Heart left ventricle (tissue), 16 donors: ENCODE measurements at places on chromosomes 3 and 15. TPM values are rescaled to one million over a fixed set of nuclear protein-coding genes. Genes with fewer than 3 reads are reported as not detected.

- H3K36me3 ChIP-seq, result no peaks in the 10 kb centered on the region
- DNase-seq, result no peak
- no peak overlapping the region for H3K27ac ChIP-seq
- no peaks in the 10 kb centered on the region for H3K27me3 ChIP-seq
- peaks cover 51% of the 10 kb centered on the region for H3K4me1 ChIP-seq
- H3K4me3 ChIP-seq, result no peak overlapping the region
Measured at GRCh38 chr3:128770387-128770786, 44.4 kb downstream of the RAB7A start.

- H3K4me1 ChIP-seq, result no peaks in the 10 kb centered on the region
- no peak overlapping the region for H3K4me3 ChIP-seq
- DNase-seq, result no peak
- H3K36me3 ChIP-seq, result no peaks in the 10 kb centered on the region
- H3K27ac ChIP-seq, result no peak overlapping the region
- H3K27me3 ChIP-seq, result no peaks in the 10 kb centered on the region
Measured at GRCh38 chr3:128409624-128410581, 56.8 kb downstream of the DNAJB8 start.

- DNase-seq, result no peak
- H3K27ac ChIP-seq, result no peak overlapping the region
- H3K4me1 ChIP-seq, result no peaks in the 10 kb centered on the region
- no peak overlapping the region for H3K4me3 ChIP-seq
- no peaks in the 10 kb centered on the region for H3K36me3 ChIP-seq
Measured at GRCh38 chr15:31089368-31090047, 12.0 kb downstream of the TRPM1 start.

GRCh38 chr15:33872416-33873106, 95.7 kb upstream of the CHRM5 start:
- no peak for DNase-seq
- no peaks in the 10 kb centered on the region for H3K4me1 ChIP-seq
- no peak overlapping the region for H3K4me3 ChIP-seq
- no peaks in the 10 kb centered on the region for H3K27me3 ChIP-seq
- H3K27ac ChIP-seq, result no peak overlapping the region

- peaks cover 18% of the 10 kb centered on the region for H3K4me1 ChIP-seq
- no peak overlapping the region for H3K4me3 ChIP-seq
- H3K27ac ChIP-seq, result no peak overlapping the region
- H3K27me3 ChIP-seq, result no peaks in the 10 kb centered on the region
- no peaks in the 10 kb centered on the region for H3K36me3 ChIP-seq
- no peak for DNase-seq
Measured at GRCh38 chr15:63792584-63792983, 41.2 kb downstream of the HERC1 start.

DNA sequence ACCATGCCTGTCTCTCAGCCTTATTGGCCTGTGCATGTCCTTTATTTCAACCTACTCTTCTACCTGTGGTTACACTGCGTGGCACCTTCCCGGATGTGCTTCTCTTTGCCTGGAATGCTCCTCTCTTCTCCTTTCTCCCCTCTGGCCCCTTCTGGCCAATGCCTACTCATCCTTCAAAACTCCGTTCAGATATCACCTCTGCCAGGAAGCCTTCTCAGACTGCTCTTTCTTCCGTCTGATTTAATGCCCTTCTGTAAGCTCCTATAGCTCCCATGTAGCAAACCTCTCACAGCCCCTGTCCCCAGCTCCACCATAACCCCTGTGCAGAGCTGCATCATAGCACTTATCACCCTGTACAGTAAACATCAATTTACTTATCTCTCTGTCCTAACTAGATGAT, 13.2 kb downstream of the KLHL6 start:
- DNase-seq, result no peak
- no peaks in the 10 kb centered on the region for H3K27me3 ChIP-seq
- H3K27ac ChIP-seq, result no peak overlapping the region
- no peak overlapping the region for H3K4me3 ChIP-seq

DNA sequence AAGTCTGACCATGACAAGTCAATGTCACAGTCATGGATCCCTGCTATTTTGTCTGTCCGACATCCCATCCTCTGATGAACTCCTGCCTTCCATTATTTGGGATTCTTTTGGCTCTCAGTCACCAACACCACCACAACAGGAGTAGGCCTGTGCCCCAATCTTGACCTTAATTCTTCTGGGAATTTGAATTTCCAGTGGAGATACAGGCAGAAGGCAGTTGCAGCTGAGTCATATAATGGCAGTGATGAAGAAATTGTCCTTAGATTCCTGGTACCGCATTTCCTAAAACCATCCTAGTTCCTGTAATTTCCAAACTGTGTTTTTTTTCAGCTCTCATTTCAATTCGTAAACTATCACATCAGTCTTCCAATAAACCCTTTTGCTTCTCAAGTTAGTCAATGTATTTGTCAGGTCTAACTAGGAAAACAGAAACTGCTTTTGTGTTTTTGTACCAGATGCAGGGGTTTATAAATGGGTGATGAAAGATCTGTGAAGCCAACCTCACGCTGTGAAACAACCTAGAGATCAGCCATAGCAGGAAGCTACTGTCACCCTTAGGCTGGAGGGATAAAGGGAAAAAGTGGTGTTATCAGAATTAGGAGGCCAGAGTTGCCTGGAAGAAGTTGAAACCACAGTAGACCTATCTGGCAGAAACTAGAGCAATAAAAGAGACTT, 126.3 kb upstream of the TMEM108 start:
- H3K27ac ChIP-seq, result no peak overlapping the region
- H3K4me3 ChIP-seq, result no peak overlapping the region
- DNase-seq, result no peak
- no peaks in the 10 kb centered on the region for H3K4me1 ChIP-seq

DNA sequence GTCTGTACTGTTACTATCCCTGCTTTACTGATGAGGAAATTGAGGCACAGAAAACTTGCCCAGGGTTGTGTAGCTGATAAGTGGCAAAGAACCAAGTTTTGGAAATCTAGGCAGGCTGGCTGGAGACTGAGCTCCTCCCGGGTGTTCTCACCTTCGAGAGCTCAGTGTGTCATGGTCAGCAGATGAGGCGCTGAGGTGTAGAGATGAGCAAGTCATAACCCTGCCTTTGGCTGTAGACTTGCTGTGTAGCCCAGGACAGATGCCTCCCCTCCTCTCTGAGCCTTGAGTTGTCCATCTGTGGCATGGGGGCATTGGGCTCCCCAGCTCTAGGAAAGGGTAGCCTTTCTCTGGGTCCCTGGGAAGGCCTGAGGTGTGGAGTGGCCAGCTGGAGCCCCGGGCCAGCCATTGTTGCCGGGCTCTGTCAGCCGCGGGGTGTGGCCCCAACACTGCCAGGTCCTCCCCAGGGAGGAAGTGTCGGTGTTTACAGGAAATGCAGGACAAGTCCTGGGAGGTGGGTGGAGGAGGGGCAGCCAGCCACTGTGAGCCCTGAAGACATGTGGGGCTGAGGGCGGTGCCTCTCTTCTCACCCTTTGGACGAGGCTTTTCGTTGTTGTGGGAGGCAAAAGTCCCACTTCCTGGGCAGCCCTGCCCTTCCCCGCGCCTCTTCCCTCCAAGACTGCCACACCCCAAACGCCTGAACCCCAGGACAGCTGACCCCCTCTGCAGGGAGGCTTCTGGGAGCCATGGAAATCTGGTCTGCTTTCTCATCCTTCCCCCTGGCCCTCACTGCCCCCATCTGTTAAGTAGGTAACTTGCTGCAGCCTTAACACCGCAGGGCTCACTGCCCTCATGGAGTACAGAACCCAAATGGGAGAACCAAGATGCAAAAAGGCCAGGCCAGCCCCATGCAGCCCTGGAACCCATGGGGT, 29.1 kb downstream of the FGD5 start:
- H3K4me1 ChIP-seq, result peaks cover 29% of the 10 kb centered on the region
- DNase-seq, result peak; percentile 77
- H3K36me3 ChIP-seq, result no peaks in the 10 kb centered on the region
- H3K27ac ChIP-seq, result peak overlapping the region; percentile 18
- H3K4me3 ChIP-seq, result no peak overlapping the region

DNA sequence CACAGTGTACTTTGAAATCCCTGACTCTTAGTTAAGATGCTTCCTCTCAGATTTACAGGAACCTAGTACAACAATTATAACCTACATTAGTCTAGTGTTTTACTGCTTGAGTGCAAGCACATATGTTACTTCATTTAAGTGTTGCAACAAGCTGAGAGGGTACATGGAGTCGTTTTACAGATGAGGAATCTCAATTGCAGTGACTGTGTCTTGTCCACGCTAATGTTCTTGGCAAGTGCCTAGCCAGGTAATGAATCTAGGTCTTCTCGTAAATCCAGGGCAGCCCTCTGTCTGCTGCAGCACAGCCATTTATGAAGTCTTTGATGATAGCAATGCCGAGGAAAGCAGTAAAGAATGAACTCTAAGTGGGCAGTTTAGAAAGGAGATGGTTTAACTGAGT, 384.4 kb upstream of the ARPP21 start:
- no peak overlapping the region for H3K27ac ChIP-seq
- H3K4me1 ChIP-seq, result no peaks in the 10 kb centered on the region
- H3K27me3 ChIP-seq, result no peaks in the 10 kb centered on the region
- H3K4me3 ChIP-seq, result no peak overlapping the region
- no peak for DNase-seq

DNA sequence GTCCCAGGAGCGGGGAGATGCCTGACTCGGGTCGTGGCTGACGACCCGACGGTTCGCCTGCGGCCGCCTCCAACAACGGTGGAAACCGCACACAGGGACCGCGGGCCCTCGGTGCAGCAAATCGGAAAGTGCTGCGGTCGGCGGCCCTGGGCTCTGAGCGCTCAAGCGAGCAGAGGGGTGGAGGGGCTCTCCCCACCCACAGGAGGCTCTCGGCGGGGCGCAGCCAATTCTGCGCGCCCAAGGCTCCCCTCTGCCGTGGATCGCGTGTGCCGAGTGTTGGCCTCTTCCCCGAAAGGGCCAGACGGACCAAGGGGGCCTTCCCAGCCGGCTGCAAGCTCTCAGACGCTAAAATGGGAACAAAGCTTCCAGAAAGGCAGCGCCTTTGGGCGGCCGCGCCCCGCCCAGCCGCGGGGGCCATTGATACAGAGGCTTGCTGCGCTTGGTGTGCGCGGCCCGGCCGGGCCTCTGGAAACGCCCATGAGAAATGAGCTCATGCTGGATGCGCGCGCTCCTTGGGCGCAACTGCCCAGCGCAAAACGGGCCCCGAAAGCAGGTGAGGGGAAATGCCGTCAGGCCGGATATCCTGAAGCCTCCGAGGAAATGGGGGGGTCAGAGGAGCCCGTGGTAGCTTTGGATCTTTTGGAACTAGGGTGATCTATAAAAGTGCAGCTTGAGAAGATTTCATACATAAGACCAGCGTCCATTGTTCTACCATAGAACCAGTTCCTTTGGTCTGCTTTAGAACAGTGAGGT, 1.2 kb upstream of the GSK3B start:
- no peaks in the 10 kb centered on the region for H3K27me3 ChIP-seq
- peak overlapping the region; percentile 100 for H3K27ac ChIP-seq
- H3K4me1 ChIP-seq, result peaks cover 11% of the 10 kb centered on the region
- peak overlapping the region; percentile 96 for H3K4me3 ChIP-seq

GRCh38 chr3:151356794-151357462, 27.6 kb upstream of the P2RY13 start:
- H3K36me3 ChIP-seq, result no peaks in the 10 kb centered on the region
- peaks cover 20% of the 10 kb centered on the region for H3K4me1 ChIP-seq
- no peak overlapping the region for H3K27ac ChIP-seq
- no peak for DNase-seq
- H3K27me3 ChIP-seq, result no peaks in the 10 kb centered on the region
- no peak overlapping the region for H3K4me3 ChIP-seq

GRCh38 chr3:143901105-143901504, 52.8 kb upstream of the SLC9A9 start:
- no peak overlapping the region for H3K4me3 ChIP-seq
- no peak for DNase-seq
- H3K36me3 ChIP-seq, result no peaks in the 10 kb centered on the region

- no peak for DNase-seq
- H3K27me3 ChIP-seq, result no peaks in the 10 kb centered on the region
- no peak overlapping the region for H3K4me3 ChIP-seq
- no peaks in the 10 kb centered on the region for H3K4me1 ChIP-seq
- no peak overlapping the region for H3K27ac ChIP-seq
Measured at GRCh38 chr3:40055956-40056355, 246.5 kb downstream of the MYRIP start.

GRCh38 chr15:92803852-92804609, 96.1 kb upstream of the CHD2 start:
- H3K36me3 ChIP-seq, result no peaks in the 10 kb centered on the region
- H3K4me3 ChIP-seq, result no peak overlapping the region
- peak overlapping the region; percentile 72 for H3K27ac ChIP-seq
- no peaks in the 10 kb centered on the region for H3K27me3 ChIP-seq

- no peak overlapping the region for H3K4me3 ChIP-seq
- no peak for DNase-seq
- no peaks in the 10 kb centered on the region for H3K36me3 ChIP-seq
- H3K27ac ChIP-seq, result no peak overlapping the region
- H3K27me3 ChIP-seq, result no peaks in the 10 kb centered on the region
Measured at GRCh38 chr15:101452572-101452971, 36.9 kb downstream of the PCSK6 start.

DNA sequence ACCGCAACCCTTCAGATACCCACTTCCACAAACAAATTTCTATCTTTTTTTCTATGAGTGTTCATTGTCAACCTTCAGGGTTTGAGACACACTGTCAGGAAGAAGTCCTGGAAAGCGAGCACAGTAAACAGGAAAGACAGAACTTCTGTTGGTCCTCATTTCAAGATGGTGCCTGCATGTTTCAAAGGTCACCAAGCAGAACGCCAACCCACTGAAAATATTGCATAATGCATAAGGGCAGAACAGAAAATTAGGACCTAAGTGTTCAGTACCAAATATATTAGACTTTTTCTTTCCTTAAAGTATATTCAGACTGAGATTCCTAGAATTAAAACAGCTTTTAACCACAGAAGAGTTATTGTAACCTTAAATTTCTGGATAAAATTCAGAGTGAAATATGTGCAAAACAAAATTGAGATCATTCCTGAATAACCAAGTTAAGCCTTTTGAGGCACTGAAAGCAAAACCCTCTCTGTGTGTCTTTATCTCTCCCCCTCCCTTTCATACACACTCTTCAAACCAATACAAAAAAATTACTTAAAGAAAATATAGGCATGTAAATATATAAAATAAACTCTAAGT, 387.8 kb upstream of the THBS1 start:
- H3K4me3 ChIP-seq, result no peak overlapping the region
- peaks cover 6% of the 10 kb centered on the region for H3K4me1 ChIP-seq
- no peak for DNase-seq
- no peaks in the 10 kb centered on the region for H3K36me3 ChIP-seq
- H3K27me3 ChIP-seq, result no peaks in the 10 kb centered on the region
- H3K27ac ChIP-seq, result no peak overlapping the region

ALS2CL gene
- polyA plus RNA-seq, result 12.4 TPM

CCR3 gene
- not detected for polyA plus RNA-seq

CAND2 gene
- 36.2 TPM for polyA plus RNA-seq

KY gene
- 1.4 TPM for polyA plus RNA-seq

CACNA2D3 gene
- polyA plus RNA-seq, result 0.17 TPM
